B cell (primary cell): ENCODE measurements at places on chromosomes 7 and 10. TPM values are rescaled to one million over a fixed set of nuclear protein-coding genes. Genes with fewer than 3 reads are reported as not detected.

GRCh38 chr10:132341017-132341416, 9.0 kb downstream of the LRRC27 start:
- DNase-seq, result no peak
- H3K4me1 ChIP-seq, result peaks cover 17% of the 10 kb centered on the region
- H3K36me3 ChIP-seq, result no peaks in the 10 kb centered on the region
- no peak overlapping the region for H3K27ac ChIP-seq
- no peaks in the 10 kb centered on the region for H3K27me3 ChIP-seq

GRCh38 chr7:73312831-73313520, 4.3 kb upstream of the NSUN5 start:
- no peaks in the 10 kb centered on the region for H3K27me3 ChIP-seq
- H3K36me3 ChIP-seq, result no peaks in the 10 kb centered on the region
- no peak overlapping the region for H3K4me3 ChIP-seq
- peaks cover 7% of the 10 kb centered on the region for H3K4me1 ChIP-seq
- no peak overlapping the region for H3K27ac ChIP-seq

LARP4B gene
- total RNA-seq, result 124 and 129 TPM in 2 replicates

SSC4D gene
- not detected in 2 replicates for total RNA-seq

ZPBP gene
- total RNA-seq, result not detected in 2 replicates
